ENCODE measurements at places on chromosomes 2 and 18.

DNA sequence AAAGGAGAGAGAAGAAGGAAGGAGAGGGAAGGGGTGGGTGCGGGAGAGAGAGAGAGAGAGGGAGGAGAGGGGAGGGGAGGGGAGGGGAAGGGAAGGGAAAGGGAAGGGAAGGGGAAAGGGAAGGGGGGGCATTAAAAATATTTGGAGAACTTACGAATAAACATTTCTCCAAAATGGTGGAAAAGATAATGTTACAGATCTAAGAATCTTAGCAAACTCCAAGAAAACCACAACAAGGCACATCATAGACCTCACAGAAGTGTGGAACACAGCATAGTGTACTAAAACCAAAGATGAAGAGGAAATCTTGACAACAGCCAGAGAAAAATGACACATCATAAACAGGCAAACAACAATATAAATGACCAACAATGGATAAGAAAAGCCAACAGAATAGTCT is 83.1 kb downstream of the CRACDL start:
- DNase-seq = no peak

GRCh38 chr2:54422072-54422581 is 34.0 kb upstream of the SPTBN1 start:
- DNase-seq = no peak

DNA sequence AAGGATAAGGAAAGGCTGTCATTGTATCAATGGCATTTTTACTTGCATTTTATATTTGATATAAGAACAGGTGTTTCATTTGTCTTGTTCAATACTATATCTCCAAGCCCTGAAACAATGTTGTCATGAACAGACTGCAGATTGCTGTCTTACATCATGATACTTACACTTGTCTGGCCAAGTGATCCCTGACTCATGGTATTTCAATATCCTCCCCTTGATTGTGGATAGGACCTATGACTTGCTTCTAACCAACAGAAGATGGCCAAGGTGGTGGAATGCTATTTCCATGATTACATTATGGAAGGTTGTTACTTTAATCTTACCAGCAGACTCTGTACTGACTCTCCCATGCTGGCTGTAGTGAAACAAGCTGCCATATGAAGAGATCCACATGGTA is 471.1 kb downstream of the CCDC85A start:
- no peak for DNase-seq

GRCh38 chr2:12416600-12416999 is 300.1 kb upstream of the TRIB2 start:
- DNase-seq = peak; percentile 42

- peak; percentile 54 for DNase-seq
Observed at GRCh38 chr2:205692104-205692503, 9.8 kb downstream of the NRP2 start.

GRCh38 chr2:88077080-88077479 is 9.5 kb downstream of the SMYD1 start:
- no peak for DNase-seq

DNA sequence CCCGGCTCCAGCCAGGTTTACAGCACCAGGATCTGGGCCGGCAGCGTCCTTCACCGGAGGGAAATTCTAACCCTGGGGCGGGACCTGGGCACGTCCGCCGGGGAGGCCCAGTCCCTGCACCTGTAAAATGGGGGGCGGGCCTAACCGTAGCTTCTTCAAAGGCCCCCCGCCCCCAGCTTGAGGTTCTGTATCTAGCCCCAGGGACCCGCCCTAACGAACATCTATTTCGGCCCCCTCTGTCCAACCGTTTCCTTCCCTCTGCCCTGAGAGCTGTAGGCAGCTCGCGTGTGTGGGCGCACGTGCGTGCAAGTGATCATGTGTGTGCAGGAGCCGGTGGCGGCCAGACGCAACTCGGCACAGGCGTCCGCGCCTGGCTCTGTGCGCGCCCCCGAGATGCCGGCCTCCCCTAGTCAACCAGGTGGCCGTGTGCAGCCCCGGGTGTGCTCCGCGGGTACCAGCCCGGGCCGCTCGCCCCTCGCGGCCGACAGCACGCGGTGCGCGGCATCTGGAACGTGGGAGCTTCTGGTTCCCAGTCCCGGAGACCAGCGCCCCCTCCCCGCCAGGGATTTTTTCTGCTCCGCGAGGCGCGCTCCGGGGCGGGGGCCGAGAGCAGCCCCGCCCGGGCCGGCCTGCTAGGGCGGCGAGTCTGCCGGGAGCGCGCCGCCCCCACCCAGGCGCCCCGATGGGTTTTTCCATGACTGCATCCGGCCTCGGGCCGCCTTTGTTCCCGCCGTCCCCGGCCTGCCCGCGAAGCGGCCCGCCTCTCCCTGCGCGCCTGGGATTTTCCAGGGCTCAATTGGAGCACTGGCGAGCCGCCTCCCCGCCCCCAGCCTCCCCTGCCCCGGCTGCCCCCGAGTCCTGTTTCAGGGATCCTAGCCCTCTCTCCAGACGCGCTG is 21.2 kb downstream of the TEX44 start:
- peak; percentile 78 for DNase-seq

DNA sequence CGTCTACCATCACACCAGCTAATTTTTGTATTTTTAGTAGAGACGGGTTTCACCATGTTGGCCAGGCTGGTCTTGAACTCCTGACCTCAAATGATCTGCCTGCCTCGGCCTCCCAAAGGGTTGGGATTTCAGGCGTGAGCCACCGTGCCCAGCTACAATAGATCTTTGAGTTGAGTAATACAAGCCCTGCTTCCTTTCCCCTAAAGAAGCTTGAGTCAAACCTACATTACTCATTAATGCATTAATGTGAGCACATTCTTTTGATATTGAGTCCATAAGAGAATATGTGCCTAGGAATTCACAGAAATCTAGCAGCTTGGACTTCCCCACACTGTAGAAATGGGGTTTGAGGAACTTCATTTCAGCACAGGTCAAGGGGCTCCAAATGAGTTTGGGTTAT is 39.6 kb downstream of the PSMG2 start:
- DNase-seq = peak; percentile 40

DNA sequence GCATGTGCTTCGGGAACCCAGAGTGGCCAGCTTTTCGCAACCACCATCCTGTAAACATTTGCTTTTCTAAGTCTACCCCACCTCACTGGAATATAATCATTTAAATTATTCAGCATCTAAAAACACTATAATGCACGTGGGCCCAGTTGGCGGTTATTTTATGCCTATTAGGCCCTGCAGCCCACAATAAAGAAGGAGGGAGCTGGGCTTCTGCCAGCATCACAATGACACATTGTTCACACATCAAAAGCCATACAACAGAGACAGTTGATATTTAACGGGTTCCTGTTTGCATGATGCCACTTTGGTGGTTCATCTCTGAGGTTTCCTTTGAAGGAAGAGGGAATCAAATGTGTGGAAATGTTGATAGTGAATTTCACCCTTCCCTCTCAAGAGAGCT is 916.0 kb upstream of the CELF4 start:
- no peak for DNase-seq

DNA sequence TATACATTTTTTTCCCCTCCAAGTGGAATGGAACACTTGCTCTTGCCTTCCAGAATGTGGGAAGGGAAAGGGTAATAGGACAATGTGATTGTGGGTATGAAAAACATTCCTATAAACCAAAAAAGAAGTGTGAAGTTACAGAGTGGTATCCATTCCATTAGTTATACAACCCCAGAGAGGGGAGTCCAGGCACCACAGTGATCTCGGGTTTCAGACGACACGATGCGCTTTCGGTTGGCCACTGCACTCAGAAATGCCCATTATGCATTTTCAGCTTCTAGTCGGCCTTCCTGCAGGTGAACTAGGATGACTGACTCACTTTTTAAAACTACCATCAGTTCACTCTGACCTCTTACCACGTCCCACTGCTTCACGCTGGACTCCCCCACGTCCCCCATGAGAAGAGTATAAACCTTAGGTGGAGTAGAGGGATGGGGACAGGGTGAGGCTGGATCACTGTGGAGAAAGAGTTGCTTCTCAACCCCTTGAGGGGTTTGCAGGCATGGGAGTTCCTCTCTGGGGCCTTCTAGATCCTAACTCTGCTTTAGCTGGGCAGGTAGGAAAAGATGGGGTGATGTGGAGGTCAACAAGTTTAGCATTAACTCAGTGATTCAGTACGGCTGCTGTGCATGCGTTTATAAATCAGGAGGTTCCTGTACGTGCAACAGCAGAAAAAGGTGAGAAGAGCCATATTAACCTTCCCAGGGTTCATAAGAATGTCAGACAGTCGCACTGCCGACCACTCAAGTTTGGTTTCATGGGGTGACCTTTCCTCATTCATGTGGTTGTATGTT is 50.5 kb downstream of the ZNF532 start:
- no peak for DNase-seq

DNA sequence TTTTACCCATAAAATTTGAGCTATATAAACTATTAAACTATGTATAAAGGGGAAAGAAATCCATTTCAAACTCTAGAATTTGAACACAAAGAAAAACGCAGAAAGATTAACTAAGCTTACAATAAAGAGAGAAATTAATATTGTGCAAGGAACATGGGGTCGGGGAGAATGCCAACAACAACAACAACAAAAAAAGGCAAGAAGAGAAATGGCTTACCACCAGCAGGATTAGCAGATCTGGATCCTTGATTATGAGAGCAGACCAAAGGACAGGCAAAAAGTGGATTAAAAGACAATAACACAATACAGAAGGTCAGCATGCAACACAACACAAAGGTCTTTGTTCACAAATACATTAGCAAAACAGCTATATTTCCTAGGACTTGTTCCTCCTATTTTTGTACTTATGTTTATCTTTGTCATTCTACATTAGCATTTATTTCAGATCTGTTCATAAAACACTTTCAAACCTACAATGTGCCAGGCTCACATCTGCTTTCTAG is 103.4 kb upstream of the RNU4ATAC start:
- DNase-seq = peak; percentile 18

DNA sequence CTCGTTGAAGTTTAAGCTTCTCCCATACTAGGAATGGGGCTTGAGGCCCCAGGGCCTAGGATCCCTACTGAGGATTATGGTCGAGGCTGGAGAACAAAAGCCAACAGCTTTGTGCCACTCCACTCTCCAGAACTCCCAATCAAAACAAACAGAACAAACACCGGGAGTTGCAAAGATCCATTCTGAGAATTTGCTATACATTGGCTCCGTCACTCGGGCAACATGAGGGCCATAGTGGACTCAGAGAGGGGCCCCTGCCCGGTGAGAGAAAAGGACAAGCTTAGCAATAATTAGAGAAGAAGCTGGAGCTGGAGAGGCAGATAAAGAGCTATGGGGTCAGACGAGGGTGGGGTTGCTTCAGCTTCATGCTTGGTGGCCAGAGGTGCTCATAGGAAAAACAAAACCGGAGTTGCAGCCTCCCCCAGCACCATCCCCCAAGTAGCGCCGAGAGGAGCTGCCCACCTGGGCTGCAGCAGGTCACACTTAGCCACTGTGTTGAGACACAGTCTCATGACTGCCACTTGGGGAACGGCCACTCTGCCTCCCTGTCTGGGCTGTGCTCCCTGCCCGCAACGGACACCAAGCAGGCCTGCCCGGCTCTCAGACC is 142.3 kb upstream of the HAAO start:
- DNase-seq = no peak

DNA sequence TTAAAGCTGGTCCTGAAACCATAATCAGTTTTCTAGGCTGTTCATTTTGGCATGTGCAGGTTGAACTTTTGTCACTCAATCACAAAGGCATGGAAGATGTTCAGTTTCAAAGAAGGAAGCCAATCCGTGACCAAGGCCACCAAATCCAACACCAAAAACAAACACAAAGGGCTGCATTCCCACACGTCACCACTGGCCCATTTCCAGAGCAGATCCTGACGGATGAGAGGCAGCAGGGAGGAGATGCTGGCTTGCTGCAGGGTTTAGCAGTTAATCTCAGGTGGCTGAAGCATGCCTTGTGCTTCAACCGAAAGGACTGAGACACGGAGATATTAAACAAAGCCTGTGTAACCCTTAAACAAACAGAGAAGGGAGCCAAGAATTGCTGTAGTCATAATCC is 191.9 kb upstream of the CTAGE1 start:
- DNase-seq = peak; percentile 53

DNA sequence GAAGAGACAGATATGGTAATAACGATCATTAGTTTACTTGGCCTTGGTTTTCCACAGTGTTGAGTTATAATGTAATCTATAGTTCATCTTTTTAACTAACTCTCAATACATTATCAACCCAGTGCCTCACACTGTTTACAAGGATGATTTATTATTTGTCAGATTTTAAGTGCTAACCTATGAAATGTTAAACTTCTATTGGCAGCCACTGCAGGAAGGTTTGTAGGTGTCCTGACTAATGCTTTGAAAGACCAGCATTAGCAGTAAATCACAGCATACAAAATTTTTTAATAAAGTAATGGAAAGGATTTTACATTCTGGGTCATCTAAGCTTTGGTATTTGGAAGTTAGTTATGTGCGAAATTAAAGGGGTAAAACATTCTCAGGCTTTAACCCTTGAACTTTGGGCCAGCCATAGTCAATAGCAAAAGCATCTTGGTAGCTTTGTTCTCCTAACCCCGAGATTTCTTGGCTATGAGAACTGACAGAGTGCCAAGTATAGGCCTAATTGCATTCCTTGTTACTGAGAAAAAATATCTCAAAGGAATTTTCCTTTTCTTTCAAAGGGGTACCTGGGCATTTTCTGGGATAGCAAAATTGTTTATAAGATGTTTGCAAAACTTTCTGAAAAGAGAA is 30.6 kb downstream of the SPATS2L start:
- DNase-seq = peak; percentile 55

DNA sequence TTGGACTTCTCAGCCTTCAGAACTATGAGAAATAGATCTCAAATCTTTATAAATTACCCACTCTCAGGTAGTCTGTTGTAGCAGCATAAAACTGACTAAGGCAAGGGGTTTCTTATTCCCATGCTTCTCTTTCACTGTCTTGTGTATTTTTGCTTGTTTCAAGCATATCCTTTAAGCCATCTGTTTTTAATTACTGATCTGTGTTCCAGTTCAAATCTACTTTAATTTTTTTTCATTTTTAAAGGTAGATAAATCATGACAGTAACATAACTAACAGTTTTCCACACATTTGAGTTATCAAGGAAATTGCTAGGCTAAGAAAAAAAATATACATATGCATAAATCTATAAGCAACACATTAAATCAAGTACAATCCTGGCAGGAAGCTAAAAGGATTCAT is 317.9 kb upstream of the TNP1 start:
- DNase-seq = no peak

- DNase-seq = no peak
Observed at GRCh38 chr2:118853651-118854291, 6.3 kb upstream of the EN1 start.

DNA sequence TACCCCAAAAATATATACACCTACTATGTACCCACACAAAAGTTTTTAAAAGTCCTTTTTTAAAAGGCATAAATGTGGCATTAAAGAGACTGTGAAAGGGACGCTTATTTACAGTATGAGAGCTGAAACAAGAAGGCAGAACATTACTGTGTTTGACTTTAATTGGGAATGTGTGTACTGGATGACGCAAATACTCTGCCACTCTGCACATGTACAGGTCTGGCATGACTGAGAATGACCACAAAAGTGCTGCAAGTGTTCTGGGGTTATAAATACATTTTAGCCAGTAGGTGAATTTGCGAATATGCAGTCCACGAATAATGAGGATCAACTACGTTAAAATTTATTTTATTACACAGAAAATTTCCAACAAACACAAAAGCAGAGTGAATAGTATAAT is 11.4 kb downstream of the DARS1 start:
- no peak for DNase-seq

GRCh38 chr2:187468262-187468661 is 20.2 kb upstream of the CALCRL start:
- DNase-seq = no peak

GRCh38 chr18:74290794-74291471 is 830 bp downstream of the CYB5A start:
- peak; percentile 37 for DNase-seq

GRCh38 chr18:6054256-6054842 is 159.0 kb upstream of the TMEM200C start:
- DNase-seq = no peak

- no peak for DNase-seq
Observed at GRCh38 chr2:239554766-239555570, 154.1 kb upstream of the HDAC4 start.
